Transverse colon (tissue), 4 donors: ENCODE measurements at places on chromosomes 7 and 10. TPM values are rescaled to one million over a fixed set of nuclear protein-coding genes. Genes with fewer than 3 reads are reported as not detected.

Gene GOT1
- total RNA-seq, result 78.9 TPM

- H3K36me3 ChIP-seq, result no peaks in the 10 kb centered on the region
- no peaks in the 10 kb centered on the region for H3K27me3 ChIP-seq
- H3K27ac ChIP-seq, result no peak overlapping the region
- peaks cover 18% of the 10 kb centered on the region for H3K4me1 ChIP-seq
- no peak for DNase-seq
Observed at GRCh38 chr10:73892310-73893030, 18.1 kb upstream of the CAMK2G start.

- DNase-seq, result peak; percentile 35
- H3K27ac ChIP-seq, result peak overlapping the region; percentile 74
- no peaks in the 10 kb centered on the region for H3K27me3 ChIP-seq
- H3K4me1 ChIP-seq, result peaks cover 38% of the 10 kb centered on the region
- peak overlapping the region; percentile 57 for H3K4me3 ChIP-seq
- no peaks in the 10 kb centered on the region for H3K36me3 ChIP-seq
Observed at GRCh38 chr7:77197141-77197540, 2.5 kb downstream of the FGL2 start.

Gene SFTPA1
- not detected for total RNA-seq

Gene SNX10
- not detected for total RNA-seq

Gene BNIP3
- total RNA-seq, result 33.0 TPM

GRCh38 chr7:15459018-15459615 lies 102.7 kb downstream of the AGMO start:
- no peak overlapping the region for H3K27ac ChIP-seq
- no peak overlapping the region for H3K4me3 ChIP-seq
- H3K4me1 ChIP-seq, result no peaks in the 10 kb centered on the region
- no peaks in the 10 kb centered on the region for H3K27me3 ChIP-seq
